GM12878 (cell line): ENCODE measurements at places on chromosomes 1 and 21. TPM values are rescaled to one million over a fixed set of nuclear protein-coding genes. Genes with fewer than 3 reads are reported as not detected.

GRCh38 chr1:225348400-225348799 is 79.4 kb downstream of the LBR start:
- no peak for DNase-seq

- DNase-seq = no peak
Measured at GRCh38 chr1:162463021-162463420, 34.6 kb upstream of the UHMK1 start.

GRCh38 chr1:238141353-238141752 is 250.6 kb upstream of the ZP4 start:
- DNase-seq = no peak

DNA sequence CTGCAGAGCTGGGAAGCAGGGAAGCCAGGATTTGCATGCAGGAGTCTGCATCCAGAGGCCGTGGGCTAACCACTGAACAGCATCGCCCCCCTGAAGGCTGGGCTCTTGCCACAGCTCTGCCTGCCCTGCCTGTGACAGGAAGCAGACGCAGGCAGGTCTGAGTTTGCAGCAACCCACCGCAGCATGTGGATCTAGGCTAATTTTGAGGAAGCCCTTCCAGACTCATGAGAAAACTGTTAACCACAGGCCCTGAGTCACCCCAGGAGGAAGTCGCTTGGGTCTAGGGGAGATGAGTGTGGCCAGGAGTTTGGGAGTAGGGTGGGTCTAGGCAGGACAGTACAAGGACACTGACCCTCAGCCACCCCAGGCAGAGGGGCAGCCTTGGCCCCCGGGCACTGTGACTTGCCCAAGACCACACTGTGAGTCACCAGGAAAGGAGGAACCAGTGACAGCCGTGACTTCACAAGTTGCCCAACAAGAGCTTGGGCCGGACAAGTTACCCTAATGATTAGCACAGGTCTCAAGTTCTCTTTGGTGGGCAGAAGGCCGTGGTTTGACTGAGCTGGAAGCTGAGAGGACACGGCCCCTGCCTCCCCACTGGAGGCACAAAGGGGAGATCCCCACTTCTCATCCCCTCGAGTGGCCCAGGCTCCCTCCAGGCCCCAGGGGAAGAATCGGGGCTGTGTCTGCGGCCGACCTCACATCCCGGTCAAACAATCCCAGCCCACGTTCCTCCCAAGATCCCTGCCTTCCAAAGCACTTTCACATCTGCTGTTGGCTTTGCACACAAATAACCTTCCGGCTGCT is 826 bp downstream of the LAPTM5 start:
- no peak for DNase-seq

The SPAG17 gene
- total RNA-seq = not detected in 2 replicates

- no peak for DNase-seq
Measured at GRCh38 chr1:206924592-206925105, 2.9 kb upstream of the FCMR start.

DNA sequence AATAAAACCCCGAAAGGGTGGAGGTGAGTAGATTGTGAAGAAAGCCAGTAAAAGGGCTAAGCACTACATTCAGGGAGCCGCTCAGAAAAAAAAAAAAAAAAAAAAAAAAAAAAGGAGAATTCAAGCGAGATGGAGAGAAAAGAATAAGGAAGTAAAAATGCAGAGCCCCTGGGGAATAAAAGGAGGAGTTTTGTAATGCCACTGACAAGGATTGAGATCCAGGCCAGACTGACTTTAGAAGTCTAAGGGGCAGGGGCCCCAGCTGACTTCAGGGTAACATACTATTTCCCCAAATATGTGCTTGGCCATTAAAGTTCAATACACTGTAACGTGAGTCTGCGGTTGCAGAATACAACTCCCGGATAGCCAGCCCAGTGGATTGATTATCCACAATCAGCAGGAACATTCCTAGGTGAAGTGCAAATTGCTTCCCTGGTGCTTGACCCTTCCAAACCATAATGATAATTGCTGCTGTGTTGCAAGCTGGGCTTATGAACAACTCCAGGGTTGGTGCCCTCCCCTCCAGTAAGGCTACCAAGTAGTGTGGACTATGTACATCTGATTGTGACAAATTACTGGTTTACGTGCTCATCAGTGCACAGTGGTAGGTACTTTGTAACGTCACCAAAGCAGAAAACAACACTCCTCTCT is 30.7 kb upstream of the RRP15 start:
- no peak for DNase-seq

The LORICRIN gene
- total RNA-seq = not detected in 2 replicates

DNA sequence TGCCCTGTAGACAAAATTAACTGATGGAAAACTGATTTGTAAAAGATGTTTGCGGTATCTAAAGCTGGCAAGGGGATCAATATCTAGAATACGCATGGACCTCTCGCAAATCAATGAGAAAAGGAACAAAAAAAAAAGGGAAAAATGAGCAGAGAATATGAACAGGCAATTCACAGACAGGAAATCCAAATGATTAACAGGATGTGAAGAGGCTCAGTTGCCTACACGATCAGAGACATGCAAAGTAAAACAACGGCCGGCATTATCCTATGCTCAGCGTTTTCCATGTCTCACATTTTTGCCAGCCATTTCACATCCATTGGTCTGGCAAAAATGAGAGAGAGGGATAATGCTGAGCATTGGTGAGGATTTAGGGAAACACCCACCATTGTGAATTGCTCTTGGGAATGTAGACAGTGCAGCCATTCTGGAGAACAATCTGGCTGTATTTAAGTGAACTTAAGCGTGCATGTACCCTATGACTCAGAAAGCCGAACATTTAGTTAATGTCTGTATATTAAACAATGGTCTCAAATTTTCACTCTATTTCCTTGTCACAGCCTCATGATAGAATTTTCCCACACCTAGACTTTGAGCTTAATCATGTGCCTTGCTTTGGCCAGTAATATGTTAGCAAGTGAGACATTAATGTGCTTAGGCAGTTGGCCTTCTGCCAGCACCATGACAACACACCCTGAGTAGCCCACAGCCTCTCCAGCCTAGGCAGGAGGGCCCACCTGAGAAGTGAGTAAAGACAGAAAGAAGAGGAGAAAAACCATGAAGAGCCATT is 61.0 kb upstream of the NBPF3 start:
- DNase-seq = no peak

GRCh38 chr1:94013367-94013878 is 104.2 kb upstream of the GCLM start:
- DNase-seq = no peak

GRCh38 chr1:61116421-61116820 is 34.1 kb downstream of the NFIA start:
- DNase-seq = no peak

DNA sequence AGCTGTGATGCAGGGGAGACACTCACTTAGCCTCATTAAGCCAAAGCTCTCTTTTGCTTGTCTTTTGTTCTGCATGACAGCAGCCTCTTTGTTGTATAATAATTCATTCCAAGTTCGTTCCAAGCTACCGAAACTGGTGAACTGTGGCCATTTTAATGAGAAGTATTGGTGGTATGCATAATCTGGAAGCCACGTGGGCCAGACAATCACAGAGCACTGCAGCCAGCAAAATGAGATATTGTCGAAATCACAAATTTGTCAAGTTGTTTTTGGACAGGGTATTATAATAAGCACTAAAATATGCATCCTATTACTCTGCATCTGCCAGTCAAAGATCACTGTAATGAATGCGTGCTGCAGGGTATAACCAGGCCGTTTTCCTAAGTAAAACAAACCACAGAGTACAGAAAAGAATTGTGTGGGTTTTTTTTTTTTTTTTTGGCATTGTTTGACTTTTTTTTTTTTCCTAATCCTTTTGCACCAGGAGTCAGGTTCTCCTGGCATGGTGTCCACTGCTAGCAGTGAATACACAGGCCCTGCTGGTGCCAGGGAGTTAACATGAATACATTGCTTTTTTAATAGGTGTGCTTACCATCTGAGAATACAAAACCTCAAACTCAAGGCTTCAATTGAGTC is 423.9 kb downstream of the PTBP2 start:
- no peak for DNase-seq

The PIK3R3 gene
- 24.6 and 27.0 TPM in 2 replicates for total RNA-seq

DNA sequence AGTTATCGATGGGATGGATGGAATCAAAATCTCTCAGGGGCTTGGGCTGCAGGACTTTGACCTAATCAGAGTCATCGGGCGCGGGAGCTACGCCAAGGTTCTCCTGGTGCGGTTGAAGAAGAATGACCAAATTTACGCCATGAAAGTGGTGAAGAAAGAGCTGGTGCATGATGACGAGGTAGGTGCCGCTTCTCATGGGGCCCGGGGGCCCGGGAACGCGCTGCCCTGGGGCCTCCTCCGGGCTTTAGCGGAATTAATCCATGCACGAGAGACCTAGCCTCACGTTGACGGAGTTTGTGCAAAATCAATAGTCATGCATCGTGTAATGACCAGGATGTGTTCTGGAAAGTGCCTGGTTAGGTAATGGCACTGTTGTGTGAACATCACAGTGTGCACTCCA is 43.8 kb downstream of the FAAP20 start:
- no peak for DNase-seq

DNA sequence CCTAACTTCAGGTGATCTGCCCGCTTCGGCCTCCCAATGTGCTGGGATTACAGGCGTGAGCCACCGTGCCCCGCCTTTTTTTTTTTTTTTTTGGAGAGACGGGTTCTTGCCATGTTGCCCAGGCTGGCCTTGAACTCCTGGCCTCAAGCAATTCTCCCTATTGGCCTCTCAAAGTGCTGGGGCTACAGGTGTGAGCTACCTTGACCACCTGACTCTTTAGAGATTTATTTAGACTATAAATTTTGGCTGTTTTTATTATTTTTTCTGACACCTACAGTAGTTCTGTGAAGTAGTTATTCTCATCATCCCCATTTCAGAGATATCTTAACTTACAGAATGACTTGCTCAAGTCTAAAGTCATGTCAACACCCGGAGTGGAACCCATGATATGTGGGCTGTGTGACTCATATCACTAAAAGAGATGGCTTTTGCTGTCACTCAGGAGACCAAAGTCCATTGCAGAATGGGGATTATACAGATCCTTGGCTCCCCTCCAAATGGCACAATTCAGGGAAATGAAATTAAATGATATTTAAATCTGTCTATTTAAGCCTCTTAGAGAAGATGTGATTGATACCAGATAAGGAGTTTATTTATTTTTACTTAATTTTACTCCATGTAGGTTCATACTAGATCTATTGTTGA is 93.2 kb downstream of the CTH start:
- peak; percentile 56 for DNase-seq

DNA sequence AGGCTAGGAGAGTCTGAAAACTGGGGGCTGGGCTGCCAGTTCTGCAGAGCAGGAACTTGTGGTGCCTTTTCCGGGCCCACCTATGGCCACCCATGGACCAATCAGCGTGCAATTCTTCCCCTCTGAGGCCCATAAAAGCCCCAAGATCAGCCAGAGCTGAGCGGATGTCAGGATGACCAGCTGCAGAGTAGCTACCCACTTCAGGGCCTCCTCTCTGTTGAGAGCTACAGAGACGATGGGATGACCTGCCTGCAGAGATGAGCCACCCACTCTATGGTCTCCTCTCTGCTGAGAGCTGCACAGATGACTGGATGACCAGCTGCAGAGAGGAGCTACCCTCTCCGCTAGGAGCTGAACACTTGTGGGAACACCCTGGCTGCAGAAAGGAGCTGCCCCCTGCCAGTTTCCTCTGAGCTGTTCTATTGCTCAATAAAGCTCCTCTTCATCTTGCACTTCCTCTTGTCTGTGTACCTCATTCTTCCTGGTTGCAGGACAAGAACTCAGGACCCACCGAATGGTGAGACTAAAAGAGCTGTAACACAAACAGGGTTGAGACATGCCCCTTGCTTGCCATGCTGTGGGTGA is 12.8 kb upstream of the AADACL4 start:
- DNase-seq = no peak

DNA sequence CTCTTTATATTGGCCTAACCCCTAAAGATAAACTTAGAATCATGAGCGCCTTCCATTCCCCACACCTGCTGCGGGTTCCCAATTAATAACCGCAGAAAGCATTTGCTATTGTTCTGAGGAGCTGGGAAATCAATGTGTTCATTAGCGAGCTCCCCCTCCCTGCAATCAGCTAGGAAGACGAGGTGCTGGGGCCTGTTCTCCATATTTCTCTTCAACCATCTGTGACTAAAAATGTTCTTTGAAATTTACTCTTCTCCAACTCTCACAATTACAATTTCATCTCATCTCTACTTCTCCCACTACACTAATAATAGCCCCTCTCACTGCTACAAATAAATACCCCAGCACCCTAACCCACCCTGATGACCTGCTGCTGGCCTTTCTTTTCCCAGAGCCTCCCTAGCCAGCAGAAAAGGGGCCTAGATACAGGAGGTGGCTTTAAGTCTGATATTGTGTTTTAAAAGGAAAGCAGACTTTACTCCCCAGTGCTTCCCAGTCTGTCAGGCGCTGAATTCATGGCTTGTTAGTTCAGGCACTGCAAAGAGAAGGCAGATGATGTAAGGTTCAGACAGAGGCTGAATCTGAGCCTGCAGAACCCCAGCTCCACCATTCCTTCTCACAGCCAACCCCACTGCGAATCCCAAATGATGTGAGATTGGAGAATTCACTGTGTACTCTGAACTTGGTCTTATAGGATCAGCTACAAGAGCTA is 477.5 kb upstream of the DAB1 start:
- no peak for DNase-seq

The DESI2 gene
- total RNA-seq = 15.0 and 15.8 TPM in 2 replicates

The NSL1 gene
- 38.3 and 41.6 TPM in 2 replicates for total RNA-seq

The AIRE gene
- 0.10 TPM in 1 of 2 replicates, not detected in the other for total RNA-seq

GRCh38 chr1:14499312-14500040 is 99.0 kb upstream of the KAZN start:
- DNase-seq = no peak

DNA sequence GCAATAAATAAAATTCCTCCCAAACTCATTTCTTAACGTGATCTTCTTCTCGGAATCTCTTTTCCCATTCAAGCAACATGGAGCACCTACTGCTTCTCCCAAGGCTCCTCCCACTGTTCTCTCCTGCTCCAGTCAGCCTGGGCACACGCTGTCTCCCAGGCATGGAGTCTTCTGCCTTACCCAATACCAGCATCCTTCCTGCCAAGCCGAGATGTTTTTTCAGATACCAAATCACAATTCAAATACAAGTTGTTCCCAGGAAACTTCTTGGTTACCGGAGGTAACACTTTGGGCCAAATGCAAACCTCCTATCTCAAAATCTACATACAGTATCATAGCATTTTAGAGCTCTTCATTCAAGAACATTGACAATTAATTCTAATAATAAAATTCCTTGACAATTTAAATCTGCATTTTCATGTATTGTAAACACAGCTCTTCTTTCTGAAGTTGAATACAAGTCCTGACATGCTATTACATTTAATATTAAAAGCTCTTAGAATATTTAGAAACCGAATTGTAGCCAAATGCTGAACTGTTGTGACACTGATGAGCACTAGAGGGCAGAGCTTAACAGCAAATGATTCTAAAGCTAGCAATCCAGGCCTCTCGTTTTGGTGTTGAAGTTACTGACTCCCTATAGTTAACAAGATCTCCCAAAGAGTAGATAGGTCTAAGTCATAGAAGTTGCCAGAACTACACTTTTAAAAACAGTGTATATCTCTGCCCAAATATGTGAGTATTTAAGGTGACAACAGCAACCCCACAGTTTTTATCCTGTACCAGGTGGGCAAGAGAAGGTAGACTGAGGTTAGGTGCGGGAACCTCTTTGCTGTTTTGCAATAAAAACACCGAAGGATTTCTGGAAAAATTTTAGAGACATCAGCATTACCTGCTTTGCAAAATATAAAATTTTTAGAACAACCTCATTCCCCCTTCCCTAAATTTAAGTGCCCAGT is 52.3 kb downstream of the BCAR3 start:
- DNase-seq = peak; percentile 28

GRCh38 chr1:17585266-17585987 is 45.9 kb downstream of the ARHGEF10L start:
- DNase-seq = no peak

The TMCC2 gene
- total RNA-seq = 2.3 and 2.4 TPM in 2 replicates

The NBL1 gene
- 1.9 and 2.4 TPM in 2 replicates for total RNA-seq
